ENCODE measurements at places on chromosomes 11 and 22. TPM values are rescaled to one million over a fixed set of nuclear protein-coding genes. Genes with fewer than 3 reads are reported as not detected.

DNA sequence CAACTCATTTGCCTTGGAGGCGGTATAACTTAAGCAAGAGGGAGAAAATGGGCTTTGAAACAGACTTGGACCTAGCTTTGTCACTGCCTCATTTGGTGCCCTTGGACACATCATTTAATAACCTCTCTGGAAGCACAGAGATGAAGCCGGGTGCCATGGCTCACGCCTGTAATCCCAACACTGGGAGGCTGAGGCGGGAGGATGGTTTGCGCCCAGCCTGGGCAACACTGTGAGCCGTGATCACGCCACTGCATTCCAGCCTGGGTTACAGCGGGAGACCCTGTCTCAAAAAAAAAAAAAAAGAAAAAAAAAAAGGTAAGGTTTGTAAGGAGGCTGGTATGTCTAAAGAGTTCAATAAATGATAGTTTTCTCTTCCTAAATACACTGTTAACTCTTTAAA lies 806 bp downstream of the COA4 start:
- H3K36me3 ChIP-seq = peaks cover 24% of the 10 kb centered on the region
- no peak for DNase-seq
- H3K27ac ChIP-seq = peak overlapping the region; percentile 79

DNA sequence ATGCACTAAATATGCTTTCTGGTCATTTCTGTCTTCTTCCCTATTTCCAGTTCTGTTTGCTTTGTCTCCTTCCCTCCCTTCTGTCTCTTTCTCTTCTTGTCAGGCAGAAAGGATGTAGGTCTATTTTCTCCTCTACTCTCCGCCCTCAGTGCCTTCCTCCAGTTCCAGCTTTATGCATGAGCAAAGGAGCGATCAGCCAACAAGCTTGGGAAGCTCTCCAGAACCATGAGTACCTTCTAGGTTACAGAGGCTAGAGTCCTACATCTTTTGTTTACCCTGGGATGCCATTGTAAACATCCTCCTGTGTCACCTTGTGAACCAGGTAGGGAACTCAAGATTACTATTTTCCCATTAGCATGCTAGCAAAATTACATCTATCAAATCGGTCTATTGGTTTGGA lies 7.9 kb upstream of the SPON1 start:
- no peaks in the 10 kb centered on the region for H3K36me3 ChIP-seq
- H3K27me3 ChIP-seq = no peaks in the 10 kb centered on the region
- DNase-seq = no peak
- H3K27ac ChIP-seq = no peak overlapping the region
- no peak overlapping the region for H3K4me3 ChIP-seq

- no peaks in the 10 kb centered on the region for H3K4me1 ChIP-seq
- no peak for DNase-seq
Measured at GRCh38 chr11:113072237-113072858, 111.1 kb downstream of the NCAM1 start.

GRCh38 chr11:61076506-61077304 lies 25.6 kb upstream of the CD5 start:
- no peak for DNase-seq
- H3K36me3 ChIP-seq = no peaks in the 10 kb centered on the region
- H3K4me3 ChIP-seq = no peak overlapping the region
- no peak overlapping the region for H3K27ac ChIP-seq

- no peaks in the 10 kb centered on the region for H3K36me3 ChIP-seq
- no peak overlapping the region for H3K4me3 ChIP-seq
- H3K27me3 ChIP-seq = no peaks in the 10 kb centered on the region
- H3K27ac ChIP-seq = no peak overlapping the region
- DNase-seq = no peak
Measured at GRCh38 chr11:128021349-128022006, 565.9 kb downstream of the ETS1 start.

DNA sequence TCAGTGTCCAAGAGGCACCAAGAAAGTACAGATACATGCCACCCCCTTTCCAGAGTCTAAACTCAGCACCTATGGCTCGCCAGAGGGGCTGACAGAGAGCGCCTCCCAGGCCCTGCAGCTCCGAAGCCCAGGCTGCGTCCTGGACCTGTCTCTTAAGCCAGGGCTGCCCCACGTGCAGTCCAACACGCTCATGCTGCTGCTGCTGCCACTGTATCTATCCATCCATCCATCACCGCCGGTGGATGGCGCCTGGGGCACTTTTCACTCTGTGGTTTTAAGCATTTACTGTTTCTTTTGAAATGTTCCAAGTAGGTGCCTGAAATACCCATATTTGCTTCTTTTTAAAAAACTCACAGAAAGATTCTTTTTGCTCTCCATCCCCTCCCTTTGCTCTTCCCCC lies 41.8 kb downstream of the MACROD1 start:
- DNase-seq = no peak
- no peaks in the 10 kb centered on the region for H3K36me3 ChIP-seq
- no peak overlapping the region for H3K27ac ChIP-seq
- no peak overlapping the region for H3K4me3 ChIP-seq
- H3K27me3 ChIP-seq = no peaks in the 10 kb centered on the region
- H3K4me1 ChIP-seq = no peaks in the 10 kb centered on the region

- no peak overlapping the region for H3K27ac ChIP-seq
- no peaks in the 10 kb centered on the region for H3K4me1 ChIP-seq
- no peak overlapping the region for H3K4me3 ChIP-seq
- no peak for DNase-seq
- no peaks in the 10 kb centered on the region for H3K27me3 ChIP-seq
- no peaks in the 10 kb centered on the region for H3K36me3 ChIP-seq
Measured at GRCh38 chr11:126054882-126055281, 7.8 kb downstream of the CDON start.

GRCh38 chr22:37457093-37457893 lies 28.9 kb downstream of the MFNG start:
- no peaks in the 10 kb centered on the region for H3K27me3 ChIP-seq
- no peaks in the 10 kb centered on the region for H3K36me3 ChIP-seq
- H3K4me3 ChIP-seq = no peak overlapping the region
- no peak overlapping the region for H3K27ac ChIP-seq
- DNase-seq = peak; percentile 82

- H3K27me3 ChIP-seq = no peaks in the 10 kb centered on the region
- no peak for DNase-seq
- H3K4me1 ChIP-seq = no peaks in the 10 kb centered on the region
- no peak overlapping the region for H3K27ac ChIP-seq
- no peak overlapping the region for H3K4me3 ChIP-seq
Measured at GRCh38 chr11:66874232-66874631, 17.4 kb downstream of the LRFN4 start.

GRCh38 chr22:38432264-38432663 lies 22.7 kb downstream of the KCNJ4 start:
- no peak overlapping the region for H3K4me3 ChIP-seq
- H3K27ac ChIP-seq = no peak overlapping the region
- H3K4me1 ChIP-seq = peaks cover 10% of the 10 kb centered on the region
- H3K27me3 ChIP-seq = no peaks in the 10 kb centered on the region
- no peaks in the 10 kb centered on the region for H3K36me3 ChIP-seq
- DNase-seq = no peak

DNA sequence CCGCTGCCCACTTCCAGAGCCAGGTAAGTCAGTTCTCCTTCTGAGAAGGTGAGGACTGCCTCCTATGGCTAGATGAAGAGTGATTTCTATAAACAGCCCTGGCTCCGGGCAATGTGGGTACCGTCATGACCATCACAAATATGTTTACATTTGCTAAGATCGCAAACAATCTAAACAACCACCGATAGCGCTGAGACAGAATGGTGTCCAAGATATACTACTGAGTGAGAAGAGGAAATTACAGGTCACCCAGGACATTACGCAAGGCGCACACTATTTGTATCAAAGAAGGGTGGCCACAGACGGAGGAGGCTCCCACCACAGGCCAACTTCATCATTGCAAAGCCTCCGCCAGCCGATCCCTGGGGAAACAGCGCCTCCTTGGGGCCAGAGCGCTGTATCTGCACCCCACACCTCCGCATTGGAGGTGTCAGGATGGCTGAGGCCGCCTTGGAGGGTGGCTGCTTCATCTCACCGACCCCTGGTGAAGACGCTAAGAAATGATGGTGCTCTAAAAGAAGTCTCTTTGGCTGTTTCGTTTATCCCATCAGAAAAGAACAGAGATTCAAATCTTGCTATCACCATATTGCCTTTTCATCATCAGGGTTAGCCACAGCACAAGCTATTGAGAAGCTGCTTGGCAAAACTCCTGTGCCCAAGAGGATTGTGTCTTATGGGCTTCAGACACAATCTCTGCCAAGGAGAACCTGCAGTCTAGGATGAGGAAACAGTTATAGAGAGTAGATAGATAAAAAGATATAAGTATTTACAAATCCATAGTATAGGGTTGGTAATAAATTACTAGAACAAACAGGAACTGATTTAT lies 12.3 kb upstream of the ASRGL1 start:
- H3K27me3 ChIP-seq = no peaks in the 10 kb centered on the region
- DNase-seq = peak; percentile 53
- no peaks in the 10 kb centered on the region for H3K36me3 ChIP-seq
- H3K4me1 ChIP-seq = peaks cover 5% of the 10 kb centered on the region

DNA sequence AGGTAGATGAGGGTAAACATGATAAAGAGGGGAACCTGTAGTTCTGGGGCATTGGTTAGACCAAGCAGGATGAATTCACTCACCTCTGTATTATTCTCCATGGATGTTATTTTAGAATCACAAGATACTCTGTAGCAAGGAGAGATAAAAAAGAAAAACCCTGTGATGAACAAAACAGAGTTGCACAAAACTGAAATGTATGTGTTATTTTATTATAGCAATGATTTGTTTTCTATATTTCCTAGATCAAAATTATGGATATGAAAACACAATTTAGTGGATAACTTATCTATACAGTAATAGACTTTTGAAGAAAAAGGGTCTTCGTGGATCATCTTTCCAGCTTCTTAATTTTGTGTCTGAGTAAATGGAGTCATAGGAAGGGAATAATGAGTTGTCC lies at the start of gene OR5B17:
TSS of gene OR5B17 (minus strand) at position 101 of the 400 bp plus-strand sequence. CDS start at position 101, 0 bp downstream.
- H3K4me3 ChIP-seq = no peak within 1 kb of the TSS
- no peaks in the 10 kb centered on the region for H3K36me3 ChIP-seq
- H3K27me3 ChIP-seq = no peaks in the 10 kb centered on the region
- no peaks in the 10 kb centered on the region for H3K4me1 ChIP-seq
- DNase-seq = no peak

GRCh38 chr11:47986219-47986618 lies 5.9 kb downstream of the PTPRJ start:
- H3K4me1 ChIP-seq = peaks cover 32% of the 10 kb centered on the region
- no peak for DNase-seq
- no peak overlapping the region for H3K27ac ChIP-seq
- no peak overlapping the region for H3K4me3 ChIP-seq
- H3K36me3 ChIP-seq = no peaks in the 10 kb centered on the region

- no peaks in the 10 kb centered on the region for H3K36me3 ChIP-seq
- H3K4me1 ChIP-seq = no peaks in the 10 kb centered on the region
- H3K27me3 ChIP-seq = no peaks in the 10 kb centered on the region
- no peak overlapping the region for H3K27ac ChIP-seq
- DNase-seq = no peak
Measured at GRCh38 chr11:103552086-103552485, 442.9 kb downstream of the DYNC2H1 start.

DNA sequence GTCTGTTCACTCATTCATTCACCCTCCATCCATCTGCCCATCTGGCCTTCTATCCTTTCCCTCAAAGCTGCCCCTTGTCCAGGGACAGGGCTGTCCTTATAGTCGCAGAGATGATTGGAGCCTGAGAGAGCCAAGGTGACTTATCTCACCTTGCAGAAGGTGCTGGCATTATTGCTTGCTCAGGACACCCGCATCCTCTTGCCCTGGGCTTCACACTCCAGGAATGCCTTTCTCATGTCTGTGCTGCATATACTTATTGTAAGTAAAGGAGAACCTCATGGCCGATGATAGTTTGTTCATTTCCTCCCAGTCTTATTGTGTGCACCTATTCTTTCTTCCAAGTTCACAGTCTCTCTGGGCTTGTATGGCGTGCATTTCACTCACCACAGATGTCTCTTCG lies 49.1 kb upstream of the CCDC188 start:
- H3K4me3 ChIP-seq = no peak overlapping the region
- H3K27me3 ChIP-seq = no peaks in the 10 kb centered on the region
- no peak overlapping the region for H3K27ac ChIP-seq
- no peak for DNase-seq
- H3K36me3 ChIP-seq = no peaks in the 10 kb centered on the region
- H3K4me1 ChIP-seq = peaks cover 32% of the 10 kb centered on the region

- H3K4me3 ChIP-seq = no peak overlapping the region
- no peaks in the 10 kb centered on the region for H3K27me3 ChIP-seq
- DNase-seq = no peak
Measured at GRCh38 chr11:70173018-70173417, 30.1 kb upstream of the FADD start.

GRCh38 chr11:64014356-64014755 lies 21.4 kb upstream of the FLRT1 start:
- peaks cover 5% of the 10 kb centered on the region for H3K4me1 ChIP-seq
- no peak overlapping the region for H3K4me3 ChIP-seq
- H3K27me3 ChIP-seq = no peaks in the 10 kb centered on the region
- no peak for DNase-seq
- H3K36me3 ChIP-seq = no peaks in the 10 kb centered on the region

DNA sequence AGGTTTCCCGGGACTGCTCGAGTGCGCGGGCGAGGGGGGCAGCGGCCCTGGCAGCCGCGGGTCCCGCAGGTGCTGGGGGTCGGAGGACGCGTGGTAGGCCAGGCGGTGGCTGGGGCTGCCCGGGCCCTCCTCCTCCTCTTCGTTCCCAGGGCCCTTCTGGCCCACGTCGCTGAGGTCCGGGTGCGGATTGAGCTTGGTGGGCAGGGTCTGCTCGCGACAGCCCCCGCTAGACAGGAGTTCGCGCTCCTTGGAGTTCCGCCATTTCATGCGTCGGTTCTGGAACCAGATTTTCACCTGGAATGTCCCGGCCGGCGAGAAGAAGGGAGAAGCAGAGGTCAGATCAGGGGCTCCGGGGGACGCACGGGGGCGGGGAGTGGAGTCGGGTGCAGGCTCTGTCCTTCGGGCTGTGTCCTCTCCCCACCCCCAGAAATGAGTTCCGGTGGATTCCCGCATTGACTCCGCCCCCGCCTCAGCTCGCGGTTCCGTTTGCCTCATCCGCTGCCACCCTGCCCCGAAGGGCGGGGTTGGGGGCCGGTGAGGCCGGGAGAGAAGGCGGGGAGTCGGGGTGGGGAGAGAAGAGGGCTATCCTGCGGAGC lies 3.9 kb downstream of the DBX1 start:
- H3K4me3 ChIP-seq = peak overlapping the region; percentile 20
- H3K27me3 ChIP-seq = peaks cover 54% of the 10 kb centered on the region

- no peak overlapping the region for H3K27ac ChIP-seq
- H3K36me3 ChIP-seq = no peaks in the 10 kb centered on the region
- no peaks in the 10 kb centered on the region for H3K27me3 ChIP-seq
- no peaks in the 10 kb centered on the region for H3K4me1 ChIP-seq
- H3K4me3 ChIP-seq = no peak overlapping the region
- DNase-seq = no peak
Measured at GRCh38 chr11:131885431-131885830, 515.0 kb downstream of the NTM start.

The OR6A2 gene
- 0.06 TPM for total RNA-seq

The SEPTIN5 gene
- 21.0 TPM for total RNA-seq

The DCHS1 gene
- total RNA-seq = 15.2 TPM

The NLRP14 gene
- not detected for total RNA-seq

The PDGFB gene
- 30.8 TPM for total RNA-seq

The MMP1 gene
- 0.39 TPM for total RNA-seq

The ANO3 gene
- total RNA-seq = 0.30 TPM

The EIF4ENIF1 gene
- 25.2 TPM for total RNA-seq

The SAA4 gene
- not detected for total RNA-seq

The HEPN1 gene
- total RNA-seq = not detected

The NAALAD2 gene
- total RNA-seq = 1.1 TPM

All from upper lobe of left lung (tissue), 6 donors.